GM20000 (cell line): ENCODE measurements at places on chromosomes 11 and 22.

- DNase-seq: no peak
These were observed 411.6 kb downstream of the DYNC2H1 start for GRCh38 chr11:103520792-103521191.

- DNase-seq: no peak
These were observed 108.2 kb upstream of the CRYBB3 start for GRCh38 chr22:25091458-25091857.

DNA sequence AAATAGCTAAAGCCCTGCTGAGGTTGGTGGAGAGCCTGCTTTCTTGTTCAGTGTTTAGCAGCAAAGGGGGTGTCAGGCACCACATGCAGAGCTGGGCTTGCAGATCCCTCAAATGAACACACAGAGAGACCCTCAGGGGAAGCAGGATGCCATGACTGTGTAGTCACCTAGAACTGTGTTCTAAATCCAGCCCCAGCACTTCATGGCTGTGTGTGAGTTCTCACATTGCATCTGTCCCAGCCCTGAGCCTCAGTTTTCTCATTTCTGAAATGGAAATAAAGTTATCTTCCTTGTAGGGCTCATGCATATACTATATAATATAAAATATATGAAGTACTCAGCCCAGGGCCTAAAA, 47.1 kb downstream of the CWC15 start:
- DNase-seq: no peak

DNA sequence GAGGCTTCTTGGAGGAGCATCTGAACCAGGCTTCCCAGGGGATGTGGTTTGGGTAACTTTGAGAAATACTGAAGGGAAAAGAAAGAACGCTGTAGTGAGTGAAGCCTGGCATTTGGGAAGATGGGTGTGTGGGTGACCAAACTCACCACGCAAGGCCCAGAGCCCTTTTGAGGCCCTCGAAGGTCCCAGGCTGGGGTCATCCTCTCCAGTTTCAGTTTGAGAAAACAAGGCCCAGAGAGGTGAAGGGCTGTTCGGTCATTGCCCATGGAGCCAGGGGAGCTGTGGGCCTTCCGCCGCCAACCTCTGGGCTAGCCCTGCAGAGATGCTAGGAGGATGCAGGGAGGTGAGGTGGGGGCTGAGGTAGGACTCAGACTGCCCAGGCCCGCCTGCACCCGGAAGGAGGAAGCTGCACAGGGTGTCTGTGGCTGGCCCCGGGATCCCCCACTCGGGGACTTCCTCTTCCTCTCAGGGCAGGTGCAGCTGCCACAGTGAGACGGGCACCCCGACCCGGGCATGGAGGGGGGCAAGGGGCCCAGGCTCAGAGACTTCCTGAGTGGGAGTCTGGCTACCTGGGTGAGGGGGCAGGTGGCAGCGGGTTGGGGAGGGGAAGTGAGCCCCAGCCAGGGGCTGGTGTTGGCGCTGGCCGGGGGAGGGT, at the start of gene CCDC88B:
Gene CCDC88B, plus strand, starts transcription at position 451 of the 655 bp plus-strand sequence. Its CDS starts 63 bp downstream, at position 514.
- DNase-seq: peak; percentile 92

DNA sequence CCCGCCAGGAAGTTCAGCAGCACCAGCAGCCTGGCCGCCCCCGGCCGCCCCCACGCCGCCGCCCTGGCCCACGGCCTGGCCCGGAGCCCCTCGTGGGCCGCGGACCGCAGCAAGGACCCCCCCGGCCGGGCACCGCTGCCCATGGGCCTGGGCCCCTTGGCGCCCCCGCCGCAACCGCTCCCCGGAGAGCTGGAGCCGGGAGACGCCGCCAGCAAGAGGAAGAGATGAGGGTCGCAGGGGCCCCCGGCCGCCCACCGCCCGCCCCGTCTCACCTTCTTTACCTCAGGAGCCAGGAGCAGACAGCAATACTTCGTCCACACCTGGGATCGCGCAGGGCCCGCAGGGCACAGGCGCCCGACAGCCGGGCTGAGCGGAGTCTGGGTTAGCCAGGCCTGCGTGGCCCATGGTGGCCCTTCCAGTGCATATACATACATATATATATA, 115.6 kb downstream of the CACNA1I start:
- DNase-seq: no peak

DNA sequence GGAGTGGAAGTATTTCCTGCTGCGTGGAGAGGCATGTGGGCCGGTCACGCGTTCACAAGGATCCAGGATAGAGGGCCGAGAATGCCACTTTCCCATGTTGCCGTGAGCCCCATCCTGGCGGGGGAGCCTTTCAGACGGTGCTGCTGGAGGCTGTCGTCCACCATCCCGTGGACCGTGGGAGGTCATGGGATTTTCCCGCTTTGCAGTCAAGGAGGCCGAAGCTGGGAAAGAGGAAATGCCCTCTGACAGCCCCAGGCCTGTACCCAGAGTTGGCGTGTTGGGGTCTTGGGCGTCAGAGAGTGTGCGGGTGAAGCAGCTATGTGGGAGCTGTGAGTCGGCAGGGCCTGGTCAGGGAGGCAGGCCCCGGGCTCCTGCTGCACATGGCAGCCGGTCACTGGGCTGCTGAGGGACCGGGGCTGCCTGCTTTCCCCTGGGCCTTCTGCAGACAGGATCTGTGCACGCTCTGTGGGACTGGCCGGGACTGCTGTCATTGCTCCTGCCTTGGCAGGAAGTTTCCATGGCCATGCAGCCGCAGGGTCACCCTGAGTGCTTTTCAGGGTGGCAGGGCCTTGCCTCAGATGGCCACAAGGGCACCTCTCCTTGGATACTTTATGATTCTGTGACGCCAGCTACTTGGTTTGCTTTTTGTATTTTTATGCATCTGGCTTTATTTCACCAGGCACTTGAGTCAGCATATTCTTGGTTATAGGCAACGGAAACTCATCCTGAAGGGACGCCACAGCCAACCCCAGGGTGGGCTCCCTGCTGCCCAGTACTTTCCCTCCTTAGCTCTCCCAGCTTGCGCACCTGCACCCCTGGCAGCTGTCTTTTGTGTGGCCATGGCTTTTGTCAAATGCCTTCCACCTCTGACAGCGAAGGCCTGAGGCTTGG, 52.4 kb downstream of the AP2A2 start:
- no peak for DNase-seq

DNA sequence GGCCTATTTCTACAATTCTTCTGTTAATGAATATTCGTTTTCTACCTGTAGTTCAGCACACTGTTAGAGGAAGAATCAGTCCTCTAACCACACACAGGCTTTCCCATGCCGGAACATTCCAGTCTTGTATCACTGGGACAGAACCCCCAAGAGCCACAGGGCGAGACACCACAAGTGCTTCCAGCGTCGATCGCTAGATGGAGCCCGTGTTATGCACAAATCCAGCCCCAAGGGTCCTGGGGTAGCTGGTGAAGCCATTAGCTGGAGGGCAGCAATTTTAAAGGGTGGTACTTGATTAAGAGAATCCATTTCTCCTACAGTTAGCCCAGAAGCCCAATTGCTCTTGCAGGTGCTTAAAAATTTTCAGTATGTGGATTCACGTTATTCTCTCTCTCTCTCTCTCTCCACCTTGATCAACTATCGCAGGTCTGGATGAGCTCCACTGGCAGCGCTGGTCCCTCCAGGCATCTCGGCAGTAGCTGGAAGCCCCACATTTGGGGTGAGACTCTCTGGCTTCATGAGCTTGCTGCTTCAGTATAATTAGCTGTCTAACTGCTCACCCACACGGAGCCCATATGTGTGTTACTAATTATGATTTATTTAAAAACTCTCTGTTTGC, 148.2 kb upstream of the SNX19 start:
- peak; percentile 74 for DNase-seq
